CD4-positive, alpha-beta T cell (primary cell): ENCODE measurements at places on chromosomes 5 and 9.
A peak's percentile ranks its signal among the peaks of the same experiment; 100 is the strongest.

DNA sequence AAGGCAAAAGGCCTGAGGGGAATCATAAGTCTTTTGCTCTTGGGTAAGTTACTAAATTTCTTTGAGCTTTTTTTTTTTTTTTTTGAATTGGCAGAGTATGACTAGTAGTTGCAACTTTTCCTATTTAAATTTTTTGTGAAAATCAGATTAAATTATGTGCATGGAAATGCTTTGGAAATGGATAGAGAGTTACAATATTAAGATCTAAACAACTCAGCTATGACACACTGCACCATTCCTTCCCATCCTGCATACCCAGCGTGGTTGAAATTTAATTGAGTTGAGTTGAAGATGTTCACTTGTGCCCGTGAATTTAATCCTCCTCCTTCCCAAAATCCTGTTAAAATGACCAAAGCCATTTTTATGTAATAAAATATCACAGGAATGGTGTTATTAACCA lies 296.4 kb downstream of the ACTL7B start:
- no peak for DNase-seq

GRCh38 chr5:91850031-91850430 lies 466.9 kb upstream of the ARRDC3 start:
- DNase-seq: no peak

DNA sequence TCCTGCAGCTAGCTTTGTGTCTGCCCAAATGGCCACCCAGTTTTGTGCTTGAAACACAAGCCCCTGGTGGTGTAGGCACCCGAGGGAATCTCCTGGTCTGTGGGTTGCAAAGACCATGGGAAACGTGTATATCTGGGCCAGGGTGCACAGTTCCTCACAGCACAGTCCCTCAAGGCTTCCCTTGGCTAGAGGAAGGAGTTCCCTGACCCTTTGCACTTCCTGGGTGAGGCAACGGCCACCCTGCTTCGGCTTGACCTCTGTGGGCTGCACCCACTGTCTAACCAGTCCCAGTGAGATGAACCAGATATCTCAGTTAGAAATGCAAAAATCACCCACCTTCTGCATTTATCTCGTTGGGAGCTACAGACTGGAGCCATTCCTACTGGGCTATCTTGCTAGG lies 865.0 kb upstream of the ACO1 start:
- DNase-seq: no peak

DNA sequence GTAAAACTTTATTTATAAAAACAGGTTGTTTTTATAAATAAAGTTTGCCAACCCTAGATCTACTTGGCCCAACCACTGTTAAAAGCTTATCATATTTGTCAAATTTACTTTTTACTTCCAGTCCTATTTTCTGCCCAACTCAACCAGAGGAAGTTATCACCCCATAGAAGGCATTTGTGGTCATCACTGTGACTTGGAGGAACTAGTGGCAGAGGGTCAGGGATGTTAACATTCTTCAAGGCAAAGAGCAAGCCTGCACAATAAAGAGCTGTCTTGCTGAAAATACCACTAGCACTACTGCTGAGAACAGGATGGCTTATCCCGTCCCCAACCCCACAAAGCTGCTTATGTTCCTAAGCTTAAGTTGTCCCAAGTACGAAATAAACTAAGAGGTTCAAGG lies 22.3 kb downstream of the TTC33 start:
- DNase-seq: no peak

DNA sequence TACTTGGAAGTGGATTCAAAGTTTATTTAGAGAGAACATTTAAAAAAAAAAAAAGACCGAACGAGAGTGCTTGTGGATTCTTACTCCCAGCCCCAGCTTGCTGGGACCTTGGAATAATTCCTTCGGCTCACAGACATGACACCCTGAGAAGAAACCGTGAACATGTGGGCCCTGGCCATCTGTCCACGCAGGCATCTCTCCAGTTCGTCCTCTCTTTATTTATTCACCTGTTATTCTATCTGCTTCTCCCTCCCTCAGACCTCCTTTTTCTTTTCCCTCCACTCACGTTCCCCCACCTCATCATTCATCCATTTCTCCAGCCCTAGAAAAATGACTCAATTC lies 93.7 kb upstream of the PHYKPL start:
- no peak for DNase-seq

DNA sequence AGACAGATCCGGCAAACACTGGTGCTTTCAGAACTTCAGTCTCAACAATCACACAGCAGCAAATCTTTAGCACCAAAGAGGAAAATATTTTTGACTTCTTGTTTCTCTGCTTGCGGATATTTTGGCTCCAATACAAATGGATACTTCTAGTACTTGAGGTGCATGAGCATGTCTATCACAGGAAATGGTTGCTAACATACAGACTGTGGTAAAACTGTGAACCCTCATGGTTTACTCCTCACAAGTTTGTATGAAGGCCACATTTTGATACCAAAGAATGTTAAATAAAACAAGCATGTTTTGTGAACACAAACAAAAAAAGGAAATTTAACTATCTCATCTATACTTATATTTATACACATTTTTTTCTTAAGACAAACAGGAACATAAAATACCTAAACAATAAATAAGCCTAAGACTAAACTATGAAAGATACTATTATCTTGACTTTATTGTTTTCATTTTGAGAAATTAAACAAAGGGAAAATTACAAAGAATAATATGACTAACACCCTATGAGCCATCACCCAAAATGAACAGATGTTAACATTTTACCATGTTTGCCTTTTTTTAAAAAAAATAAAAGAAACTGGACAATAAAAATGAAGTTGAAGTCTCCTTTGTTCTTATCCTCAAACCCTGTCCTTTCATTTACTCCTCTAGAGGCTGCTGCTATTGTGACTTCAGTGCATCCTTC lies 135.0 kb upstream of the LHFPL2 start:
- no peak for DNase-seq

- DNase-seq: no peak
Measured at GRCh38 chr9:100999906-101000544, 28.5 kb upstream of the PLPPR1 start.

GRCh38 chr5:180523629-180524466 lies 29.7 kb downstream of the CNOT6 start:
- DNase-seq: no peak

GRCh38 chr9:35079041-35079425 lies 709 bp downstream of the FANCG start:
- DNase-seq: no peak

GRCh38 chr5:33936004-33936380 lies 194 bp upstream of the RXFP3 start:
- DNase-seq: peak; percentile 51

GRCh38 chr5:131677115-131677514 lies 42.1 kb upstream of the RAPGEF6 start:
- DNase-seq: no peak

DNA sequence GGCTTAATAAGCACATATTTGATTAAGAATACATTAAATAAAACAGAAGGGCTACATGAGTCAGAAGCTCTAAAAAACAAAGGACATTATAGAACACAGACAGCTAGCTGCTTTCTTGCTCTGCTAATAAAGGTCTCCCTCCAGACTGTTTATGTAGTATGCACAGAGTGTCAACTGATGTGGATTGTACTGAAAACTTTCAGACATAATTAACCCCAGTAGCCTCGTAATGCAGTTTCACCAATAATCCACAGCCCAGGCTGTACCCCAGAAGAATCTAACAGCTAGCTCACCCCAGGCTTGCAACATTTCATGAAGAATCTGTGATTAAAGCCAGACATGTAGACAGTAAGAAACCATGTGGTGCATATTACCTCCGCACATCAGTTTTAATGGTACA lies 30.8 kb downstream of the FGF10 start:
- DNase-seq: no peak

DNA sequence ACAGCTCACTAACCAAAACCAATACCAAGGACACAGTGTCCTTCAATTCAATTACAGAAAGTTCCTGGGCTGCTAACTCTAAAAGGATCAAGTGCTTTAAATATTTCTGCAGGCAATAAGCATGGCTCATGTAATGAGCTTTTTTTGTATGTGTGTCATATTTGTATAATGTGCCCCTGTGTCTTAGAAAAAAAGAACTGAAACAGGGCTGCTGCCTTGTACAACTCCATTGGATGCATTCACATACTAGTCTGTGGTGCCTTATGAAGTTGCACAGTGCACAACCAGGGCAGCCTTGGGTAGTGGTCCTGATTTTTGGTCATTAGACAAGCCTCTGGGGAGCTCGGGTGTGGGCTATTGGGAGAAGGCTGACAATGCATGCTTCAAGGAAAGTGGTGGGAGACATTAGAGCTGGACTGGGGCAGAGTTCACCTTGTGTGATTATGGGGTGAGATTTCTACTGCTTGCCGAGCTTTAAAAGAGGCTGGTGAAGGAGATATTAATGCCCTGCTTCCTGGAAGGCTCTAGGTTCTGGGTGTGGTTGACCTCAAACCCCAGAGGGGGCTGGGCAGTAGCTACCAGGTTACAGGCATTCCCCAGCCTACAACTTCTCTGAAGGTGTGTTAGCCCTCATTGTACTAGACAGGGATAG lies 3.6 kb upstream of the CPEB4 start:
- DNase-seq: peak; percentile 31

- DNase-seq: no peak
Measured at GRCh38 chr5:74625742-74626241, 14.7 kb downstream of the ENC1 start.

DNA sequence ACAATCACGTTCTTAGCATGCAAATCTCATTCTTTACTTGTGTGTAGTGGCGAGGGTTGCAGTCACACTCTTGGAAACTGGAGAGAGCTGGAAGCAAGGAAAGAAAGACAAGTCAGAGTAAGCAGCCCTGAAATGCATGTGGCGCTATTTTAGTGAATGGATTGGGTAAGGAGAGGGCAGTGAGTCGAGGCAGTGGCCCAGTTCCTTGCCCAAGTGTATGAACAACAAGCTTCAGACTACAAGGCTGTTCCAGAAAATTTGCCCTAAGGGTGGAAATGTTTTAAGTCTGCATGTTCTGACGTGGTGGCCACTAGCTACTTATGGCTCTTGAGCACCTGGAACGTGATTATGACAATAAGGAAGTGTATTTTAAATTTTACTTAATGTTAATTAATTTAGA lies 59.4 kb upstream of the PTPN3 start:
- DNase-seq: no peak

DNA sequence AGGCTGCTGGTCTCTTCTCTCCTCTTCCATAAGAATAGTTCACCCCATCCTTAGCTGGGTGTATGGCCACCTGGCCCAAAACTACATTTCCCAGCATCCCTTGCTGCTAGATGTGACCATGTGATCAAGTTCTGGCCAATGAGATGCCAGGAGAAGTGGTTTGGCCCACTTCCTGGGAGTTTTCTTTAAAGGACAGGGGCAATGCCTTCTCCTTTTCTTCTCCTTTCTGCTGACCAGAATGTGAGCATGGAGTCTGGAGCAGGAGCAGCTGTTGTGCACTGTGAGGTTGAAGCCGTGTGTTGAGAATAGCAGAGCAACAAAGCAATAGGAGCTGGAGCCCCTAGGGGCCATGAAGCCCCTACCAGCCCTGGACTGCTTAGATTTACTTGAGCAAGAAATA lies 36.8 kb downstream of the C9orf50 start:
- DNase-seq: peak; percentile 38

- no peak for DNase-seq
Measured at GRCh38 chr9:87498811-87499360, 1.2 kb downstream of the DAPK1 start.

GRCh38 chr5:14453481-14453880 lies 128.1 kb upstream of the OTULINL start:
- DNase-seq: no peak

GRCh38 chr5:7787770-7788169 lies 63.2 kb downstream of the CFAP90 start:
- no peak for DNase-seq

- peak; percentile 24 for DNase-seq
Measured at GRCh38 chr5:18745042-18745987, 1111.1 kb downstream of the TAF11L14 start.

GRCh38 chr9:114856215-114856941 lies 50.5 kb upstream of the TNFSF15 start:
- DNase-seq: no peak

DNA sequence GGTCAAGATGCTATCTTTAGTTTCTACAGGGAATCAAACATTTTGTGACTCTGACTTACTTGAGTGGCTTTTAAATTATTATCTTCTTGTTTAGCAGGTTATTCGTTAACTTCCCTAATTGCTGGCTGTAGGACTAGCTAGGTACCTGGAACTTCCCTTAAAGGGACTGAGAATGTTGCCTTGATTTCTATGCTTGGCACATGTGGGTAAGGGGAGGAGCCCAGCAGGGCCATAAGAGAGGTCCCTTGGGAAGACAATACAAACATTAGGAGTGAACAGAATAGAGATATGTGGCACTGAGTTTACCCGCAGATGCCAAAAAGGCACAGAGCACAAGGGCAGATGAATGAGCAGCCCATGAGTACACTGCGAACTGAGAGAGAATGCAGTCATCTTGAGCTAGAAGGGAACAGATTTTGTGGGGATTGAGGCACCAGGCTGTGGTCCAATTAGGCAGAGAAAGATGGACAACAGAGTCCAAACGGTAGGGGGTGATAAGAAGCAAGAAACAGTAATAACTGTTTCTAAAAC lies 9.8 kb downstream of the CKMT2 start:
- no peak for DNase-seq

- DNase-seq: no peak
Measured at GRCh38 chr5:34826347-34826746, 12.6 kb upstream of the TTC23L start.

DNA sequence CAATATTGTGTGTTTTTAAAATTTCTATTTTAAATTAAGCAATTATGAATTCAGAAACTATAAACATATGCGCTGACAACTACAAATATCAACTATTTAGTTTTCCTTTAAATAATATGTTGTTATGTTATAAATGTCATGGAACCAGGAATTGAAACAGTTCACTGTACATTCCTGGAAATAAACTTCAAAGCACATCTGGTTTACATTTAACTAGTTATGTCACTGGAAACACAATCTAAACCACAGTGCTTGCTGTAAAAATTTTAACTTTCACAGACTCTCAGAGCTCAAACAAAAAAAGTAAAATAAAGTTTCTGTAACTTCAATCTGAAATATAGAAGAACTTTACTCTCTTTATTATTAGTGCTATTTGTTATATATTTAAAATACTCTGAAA lies 179.2 kb downstream of the FBN2 start:
- DNase-seq: no peak

GRCh38 chr5:103295871-103296270 lies 37.3 kb downstream of the MACIR start:
- DNase-seq: no peak

DNA sequence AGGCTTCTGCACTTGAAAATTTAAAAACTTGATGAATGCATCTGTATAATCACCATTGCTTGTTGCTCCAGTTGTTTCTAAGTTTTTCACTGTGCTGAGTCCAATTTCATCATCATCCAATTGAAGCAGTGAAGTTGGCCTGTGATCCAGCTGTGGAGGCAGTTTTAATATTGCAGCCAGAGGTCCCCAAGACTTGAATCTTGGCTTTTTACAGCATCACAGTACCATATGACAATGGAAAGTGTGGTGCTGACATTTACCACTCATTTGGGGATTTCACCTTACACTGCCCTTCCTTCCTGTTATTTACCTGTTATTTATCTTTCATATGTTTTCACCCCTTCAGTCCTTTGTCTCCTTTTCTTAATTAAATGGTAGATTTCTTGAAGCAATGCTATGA lies 76.2 kb upstream of the SPIN1 start:
- DNase-seq: no peak
